ENCODE measurements at places on chromosomes 1 and 21.

GRCh38 chr1:243449373-243449772, 193.5 kb downstream of the SDCCAG8 start:
- no peak for DNase-seq

DNA sequence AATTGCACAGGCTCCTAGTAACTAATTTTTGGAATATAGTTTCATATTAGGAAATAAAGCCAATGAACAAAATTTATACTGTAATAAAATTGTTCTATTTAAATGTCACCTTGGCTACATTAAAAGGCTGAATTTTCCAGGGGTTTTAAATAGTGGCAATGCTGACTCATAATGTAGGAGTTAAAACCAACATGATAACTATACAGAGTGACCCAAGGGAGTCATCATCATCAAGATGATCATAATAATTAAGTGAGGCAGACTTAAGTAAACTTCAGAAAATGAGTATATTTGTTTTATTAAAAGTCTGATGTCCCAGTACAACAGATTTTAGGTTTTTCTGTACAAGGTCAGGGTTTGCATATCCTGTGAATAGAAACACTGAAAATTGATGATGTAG, 183.4 kb downstream of the PLPPR4 start:
- no peak for DNase-seq

- no peak for DNase-seq
These were observed 34.5 kb upstream of the C21orf91 start for GRCh38 chr21:17853393-17854275.

DNA sequence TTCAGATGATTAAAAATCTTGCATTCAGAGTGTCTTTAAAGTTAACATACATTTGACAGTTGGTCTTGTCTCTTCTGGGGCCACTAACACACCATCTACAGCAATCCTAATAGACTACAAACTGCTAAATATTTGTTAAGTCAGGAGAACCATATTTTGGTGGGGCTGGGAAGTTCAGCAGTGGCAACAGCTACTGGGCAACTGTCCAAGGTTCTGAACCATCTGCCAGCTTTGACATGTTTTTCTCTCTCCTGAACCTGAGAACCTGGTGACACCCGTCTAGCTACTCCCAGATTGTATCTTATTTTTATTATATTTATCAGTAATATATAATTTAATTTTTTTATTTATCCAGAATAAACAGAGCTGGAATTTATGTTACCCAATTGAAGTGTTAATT, 199.0 kb upstream of the DPYD start:
- peak; percentile 88 for DNase-seq

DNA sequence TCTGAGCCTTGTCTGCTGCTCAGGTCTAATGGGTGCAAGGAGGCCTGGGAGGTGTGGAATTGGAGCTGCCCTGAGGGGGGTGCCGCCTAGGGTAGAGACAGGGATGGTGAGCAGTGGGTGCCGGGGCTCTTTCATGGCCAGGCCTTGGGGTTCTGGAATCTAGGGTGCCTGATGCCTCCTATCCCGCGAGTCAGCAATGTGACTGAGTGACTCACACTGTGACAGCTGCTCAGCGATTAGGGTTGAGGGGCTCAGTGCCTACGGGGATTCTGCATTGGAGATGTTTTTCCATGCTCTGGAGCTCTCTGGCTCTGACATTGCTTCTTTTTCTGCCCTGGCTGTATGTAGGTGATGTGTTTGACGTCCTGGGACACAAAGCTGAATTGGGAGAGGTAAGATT, 16.8 kb downstream of the ATP8B2 start:
- DNase-seq = no peak

DNA sequence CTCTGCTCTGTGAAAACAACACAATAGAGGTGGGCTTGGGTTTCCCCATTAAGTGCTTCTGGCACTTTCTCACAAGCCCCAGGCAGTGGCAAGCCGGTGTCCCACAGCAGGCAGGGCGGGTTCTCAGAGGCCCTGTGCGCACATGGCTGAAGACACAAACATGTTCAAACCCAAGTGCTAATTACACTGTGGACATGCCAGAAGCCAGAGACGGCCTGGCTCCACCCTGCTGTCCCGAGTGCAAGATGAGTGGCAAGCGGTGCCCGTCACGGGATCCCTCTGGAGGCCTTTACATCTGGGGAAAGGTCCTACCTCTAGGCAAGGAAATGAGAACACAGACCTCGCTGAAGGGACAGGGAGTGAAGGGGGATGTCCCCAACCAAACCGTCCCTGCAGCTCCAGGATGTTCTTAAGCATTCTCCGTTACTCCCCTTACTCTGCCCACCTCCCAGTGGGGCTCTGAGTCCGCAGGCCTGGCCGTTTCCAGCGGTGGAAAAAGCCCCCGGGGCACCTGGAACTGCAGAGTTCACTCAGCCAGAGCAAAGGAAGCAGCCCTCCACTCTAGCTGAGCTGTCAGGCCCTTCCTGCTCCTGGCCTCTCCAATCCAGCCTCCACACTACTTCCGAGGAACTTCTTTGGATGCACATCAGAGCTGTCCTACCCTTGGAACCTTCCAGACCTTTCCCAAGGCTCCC, 57.4 kb downstream of the SLC66A1 start:
- no peak for DNase-seq

GRCh38 chr1:18552631-18553030, 71.9 kb downstream of the KLHDC7A start:
- DNase-seq = no peak

- DNase-seq = no peak
These were observed 109.8 kb downstream of the JAK1 start for GRCh38 chr1:64856553-64856952.

GRCh38 chr1:212101735-212102134, 66.2 kb downstream of the DTL start:
- DNase-seq = no peak

DNA sequence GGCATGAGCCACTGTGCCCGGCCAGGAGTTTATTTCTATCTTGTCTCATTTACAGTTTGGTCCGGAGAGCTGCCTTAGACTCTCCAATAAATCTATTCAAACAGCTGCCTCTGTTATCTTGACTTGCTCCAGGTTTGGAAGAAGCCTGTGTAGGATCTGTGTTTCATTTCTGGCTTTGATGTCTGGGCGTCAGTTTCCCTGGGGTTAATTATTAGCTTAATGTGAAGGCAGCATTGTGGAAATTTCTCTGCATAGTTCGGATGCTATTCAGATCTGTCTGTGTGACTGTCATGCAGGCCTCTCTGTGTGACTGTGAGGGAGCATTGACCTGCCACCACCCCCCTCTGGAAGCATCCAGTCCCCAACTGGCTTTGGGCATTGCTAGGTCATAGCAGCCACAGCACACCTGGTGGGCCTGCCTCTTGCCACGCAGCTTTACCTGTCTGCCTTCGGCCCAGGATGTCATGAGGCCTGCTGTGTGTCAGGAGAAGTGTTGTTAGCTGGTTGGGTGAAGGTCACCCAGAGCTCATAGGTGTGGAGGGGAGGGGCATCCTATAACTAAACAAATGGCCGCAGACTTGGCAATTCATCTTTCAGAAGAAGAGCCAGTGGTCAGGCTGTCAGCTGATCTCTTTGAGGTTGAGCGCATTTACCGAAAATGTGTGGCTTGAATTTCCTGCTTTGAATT, 9.8 kb downstream of the IFNGR2 start:
- no peak for DNase-seq

- DNase-seq = no peak
These were observed 148.0 kb downstream of the TSEN15 start for GRCh38 chr1:184199438-184200085.

DNA sequence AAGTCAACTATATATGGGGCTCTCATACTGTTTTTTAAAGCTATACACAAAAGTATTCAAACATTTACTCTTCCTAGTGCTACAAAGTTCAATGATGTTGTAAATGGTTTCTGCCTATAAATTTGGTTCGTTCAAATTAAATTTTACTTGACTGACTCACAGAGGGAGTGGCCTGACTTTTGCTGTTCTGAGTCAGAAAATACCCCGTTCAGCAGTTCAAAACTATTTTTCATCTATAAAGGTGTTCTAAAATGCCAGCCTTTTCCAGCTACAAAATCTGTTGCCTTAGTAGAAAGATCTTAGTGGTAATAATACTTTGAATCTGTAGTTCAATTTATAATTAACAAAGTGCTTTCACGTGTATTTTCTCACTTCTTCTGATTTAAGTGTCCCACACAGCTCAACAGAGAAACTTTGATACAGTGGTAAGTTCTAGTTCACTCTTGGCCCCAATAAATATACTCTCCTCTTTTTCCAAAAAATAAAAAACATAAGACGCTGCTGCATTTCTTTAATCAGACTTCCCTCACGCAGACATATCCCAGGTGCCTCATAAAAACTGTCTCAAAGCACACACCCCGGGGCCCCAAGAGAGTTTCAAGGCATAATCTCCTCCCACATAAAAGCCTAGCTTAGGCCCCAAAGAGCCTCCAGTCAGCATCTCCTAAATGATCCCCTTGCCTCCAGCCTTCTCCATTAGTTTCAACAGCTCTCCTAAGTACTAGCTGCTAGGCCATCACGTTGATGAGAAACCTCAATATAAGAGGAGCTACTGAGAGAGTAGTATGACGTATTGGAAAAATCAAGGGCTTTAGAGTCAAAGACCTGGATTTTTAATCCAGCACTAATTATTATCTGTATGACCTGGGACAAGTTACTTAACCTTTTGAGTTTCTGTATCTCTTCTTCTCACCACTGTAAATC, 3.2 kb downstream of the PTP4A2 start:
- DNase-seq = no peak

DNA sequence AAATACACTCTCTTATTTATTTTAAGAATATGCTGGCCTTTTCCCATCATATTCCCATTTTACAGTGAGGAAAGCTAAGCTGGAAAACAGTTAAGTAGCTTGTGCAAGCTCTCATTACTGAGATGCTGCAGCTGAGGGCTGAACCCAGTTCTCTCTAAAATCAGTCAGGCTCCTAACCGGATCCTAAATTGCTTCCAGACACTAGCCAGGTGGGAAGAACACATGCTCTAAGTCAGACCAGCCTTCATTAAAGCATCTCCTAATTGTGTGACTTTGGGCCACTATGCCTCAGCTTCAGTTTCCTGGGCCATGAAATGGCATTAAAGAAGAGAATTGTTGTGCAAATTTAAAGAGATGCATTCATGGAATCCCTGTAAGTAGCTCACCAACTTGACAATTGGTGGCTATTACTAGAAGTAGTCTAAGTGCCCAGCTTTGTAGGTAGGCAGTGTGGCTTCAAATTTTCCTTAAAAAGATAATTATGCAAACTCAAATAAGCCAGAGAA, 228.4 kb downstream of the DAB1 start:
- no peak for DNase-seq

DNA sequence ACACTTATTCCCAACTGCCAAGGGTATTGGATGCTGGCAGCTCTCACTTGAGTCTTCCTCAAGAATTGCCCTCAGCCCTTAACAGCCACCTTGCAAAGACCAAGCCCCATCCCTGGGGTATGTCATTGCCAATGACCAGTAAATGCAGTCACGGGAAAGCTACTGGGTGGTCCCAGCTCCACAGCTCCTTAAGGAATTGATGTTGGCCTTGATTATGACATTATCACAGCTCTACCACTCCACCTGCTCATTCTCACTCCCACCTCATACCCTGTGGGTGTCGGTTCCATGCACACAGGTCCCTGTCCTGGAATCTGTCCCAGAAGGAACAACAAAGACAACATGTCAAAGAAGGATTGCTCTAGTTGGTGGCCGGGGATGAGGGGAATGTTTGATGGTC, 60.5 kb upstream of the GJB5 start:
- no peak for DNase-seq

DNA sequence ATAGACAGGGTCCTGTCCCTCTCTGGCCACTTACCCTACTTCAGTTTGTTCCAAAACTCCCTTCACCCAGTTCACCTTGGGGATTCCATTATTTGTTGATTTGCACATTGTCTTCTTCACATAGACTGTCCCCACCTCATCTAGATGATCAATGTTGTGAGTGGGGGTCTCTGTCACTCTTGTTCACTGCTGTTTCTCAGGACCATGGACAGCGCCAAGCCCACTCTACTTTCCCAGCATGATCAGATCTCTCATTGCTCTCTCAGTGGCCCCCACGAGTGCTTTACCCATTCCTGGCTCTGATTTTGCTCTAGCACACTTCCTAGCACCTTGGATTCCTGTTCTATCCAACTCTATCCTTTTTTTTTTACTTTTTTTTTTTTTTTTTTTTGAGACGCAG, 45.4 kb upstream of the IGSF21 start:
- DNase-seq = no peak

DNA sequence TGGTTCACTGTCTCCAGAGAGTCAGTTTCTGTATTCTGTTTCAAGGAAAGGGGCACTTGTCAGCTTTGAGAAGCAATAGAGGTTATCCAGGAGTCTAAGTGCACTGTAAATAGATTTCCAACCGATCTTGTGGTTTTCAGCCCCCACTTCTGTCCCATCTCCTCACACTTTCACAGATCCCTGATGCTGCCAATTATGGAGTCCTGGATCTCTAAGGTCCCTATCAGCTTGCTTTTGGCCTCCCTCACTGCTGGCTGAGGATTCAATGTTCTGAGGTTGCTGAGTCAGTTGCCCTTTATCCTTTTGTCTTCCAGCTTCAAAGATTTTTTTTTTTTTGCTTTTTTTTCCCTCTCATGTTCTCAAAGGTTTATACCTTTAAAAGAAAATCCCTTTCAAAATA, 98.4 kb downstream of the DIRAS3 start:
- no peak for DNase-seq

DNA sequence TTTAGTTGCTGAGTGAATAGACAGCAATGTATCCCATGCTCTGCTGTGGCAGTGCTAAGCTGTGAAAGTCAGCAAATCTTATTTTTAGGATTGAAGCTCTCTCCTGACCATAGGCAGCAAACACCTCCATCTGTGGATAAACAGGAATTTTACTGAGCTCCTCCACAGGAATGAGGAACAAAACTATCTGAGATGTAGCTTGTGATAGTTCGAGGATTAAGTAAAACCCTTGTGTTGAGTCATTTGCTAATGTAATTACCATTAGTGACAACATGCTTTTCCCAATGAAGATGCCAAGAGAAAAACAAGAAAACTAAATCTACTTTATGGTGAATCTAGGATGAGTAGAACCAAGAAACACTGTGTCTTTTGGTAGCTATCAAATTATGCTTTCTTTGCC, 122.7 kb downstream of the CLEC20A start:
- no peak for DNase-seq

DNA sequence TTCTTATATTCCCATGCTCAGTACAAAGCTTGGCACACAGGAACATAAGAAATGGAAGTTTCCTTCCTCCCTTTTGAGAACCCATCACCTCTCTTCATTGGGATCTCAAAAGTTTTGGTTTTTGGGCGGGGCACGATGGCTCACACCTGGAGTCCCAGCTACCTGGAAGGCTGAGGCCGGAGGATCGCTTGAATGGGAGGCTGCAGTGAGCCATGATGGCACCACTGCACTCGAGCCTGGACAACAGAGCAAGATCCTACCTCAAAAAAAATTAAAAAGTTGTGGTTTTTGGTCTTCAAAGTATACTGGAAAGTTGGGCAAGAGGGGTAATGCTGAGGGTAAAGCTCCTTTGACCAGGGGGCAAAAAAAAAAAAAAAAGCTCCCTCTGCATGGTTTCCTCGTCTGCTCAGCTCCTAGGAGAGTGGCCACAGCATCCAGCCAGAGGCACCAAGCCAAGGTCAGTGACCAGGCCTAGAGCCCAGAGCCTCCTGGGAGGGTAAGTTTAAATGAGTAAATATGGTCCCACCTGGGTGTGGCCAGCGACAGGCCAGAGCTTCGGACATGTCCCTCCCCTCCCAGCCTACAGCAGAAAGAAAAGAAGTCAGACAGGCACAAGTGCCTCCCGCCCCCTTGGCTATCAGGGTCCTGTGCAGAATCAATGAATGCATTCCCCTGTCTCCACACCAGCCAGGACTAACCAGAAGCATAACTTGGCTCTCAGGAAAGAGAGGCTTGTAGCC, 5.0 kb downstream of the MEF2D start:
- DNase-seq = no peak

- DNase-seq = no peak
These were observed 49.2 kb downstream of the KYAT3 start for GRCh38 chr1:88943241-88943640.

Measured in NCI-H1105 treated with DMSO at 0.1 percent for 48 hours (cell line).